ENCODE measurements at places on chromosomes 7 and 10.
A peak's percentile ranks its signal among the peaks of the same experiment; 100 is the strongest.

DNA sequence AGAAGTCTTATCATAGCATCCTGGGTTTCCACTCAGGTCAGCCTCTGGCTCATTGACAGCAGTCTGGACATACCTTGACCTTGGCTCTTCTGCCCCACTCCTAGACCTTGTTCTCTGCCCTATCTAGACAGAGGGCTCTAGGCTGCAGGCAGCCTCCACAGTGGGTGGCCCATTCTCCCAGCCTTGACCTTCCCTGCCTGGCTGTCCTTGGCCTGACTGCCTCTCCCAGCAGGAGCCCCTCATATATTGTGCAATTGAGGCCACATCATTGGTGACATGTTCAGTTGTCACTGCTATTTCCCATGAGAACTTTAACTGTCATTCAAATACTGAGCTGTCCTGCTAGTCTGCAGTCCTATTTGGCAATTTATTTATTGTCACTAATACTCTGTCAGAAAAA lies 503.4 kb downstream of the PLXNA4 start:
- DNase-seq, result no peak

GRCh38 chr7:117064688-117065087 lies 111.4 kb downstream of the ST7 start:
- no peak for DNase-seq

DNA sequence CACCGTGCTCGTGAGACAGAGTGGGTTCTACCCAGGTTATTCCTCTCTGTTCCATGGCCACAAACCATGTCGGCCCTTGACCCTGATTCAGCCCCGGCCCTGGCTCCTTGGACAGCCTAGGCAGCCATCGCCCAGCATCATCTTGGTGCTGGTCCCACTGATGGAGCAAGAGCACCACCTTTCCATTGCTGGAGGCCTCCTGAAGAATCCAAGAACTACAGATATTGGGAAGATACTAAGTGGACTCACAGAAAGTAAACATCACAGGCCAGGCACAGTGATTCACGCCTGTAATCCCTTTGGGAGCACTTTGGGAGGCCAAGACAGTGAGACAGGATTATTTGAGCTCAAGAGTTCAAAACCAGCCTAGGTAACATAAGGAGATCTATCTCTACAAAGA lies 125.1 kb downstream of the NT5C2 start:
- DNase-seq, result no peak

DNA sequence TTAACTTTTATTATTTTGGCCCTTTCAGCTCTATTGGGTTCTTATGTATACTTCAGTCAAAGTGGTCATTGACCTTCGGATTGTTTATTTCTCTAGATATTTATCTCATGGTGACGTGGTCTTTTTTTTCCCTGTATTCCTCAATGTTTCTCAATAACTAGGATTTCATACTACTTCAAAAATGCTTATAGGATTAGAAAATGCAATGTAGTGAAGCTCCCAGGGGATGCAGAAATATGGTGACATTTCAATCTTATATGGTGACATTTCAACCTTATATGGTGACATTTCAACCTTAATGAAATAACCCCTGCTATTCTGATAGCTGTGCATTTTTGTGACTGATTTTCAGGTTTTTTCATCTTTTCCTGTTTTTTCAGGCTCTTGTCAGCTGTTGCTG lies 51.4 kb downstream of the CHRM2 start:
- DNase-seq, result no peak

- peak; percentile 84 for DNase-seq
These were observed 59.1 kb downstream of the ZNF365 start for GRCh38 chr10:62433181-62433692.

GRCh38 chr10:71406878-71407277 lies 10.2 kb downstream of the CDH23 start:
- DNase-seq, result no peak

GRCh38 chr10:29245476-29245875 lies 43.4 kb upstream of the LYZL1 start:
- DNase-seq, result no peak

GRCh38 chr7:77989981-77990566 lies 191.5 kb downstream of the PHTF2 start:
- DNase-seq, result peak; percentile 35

Data from ACHN (cell line).